Upper lobe of right lung (tissue), 1 donor: ENCODE measurements at places on chromosomes 1 and 21.
A peak's percentile ranks its signal among the peaks of the same experiment; 100 is the strongest.

GRCh38 chr1:2543543-2544092 is 12.6 kb upstream of the TNFRSF14 start:
- peaks cover 11% of the 10 kb centered on the region for H3K27me3 ChIP-seq
- DNase-seq = no peak
- peaks cover 31% of the 10 kb centered on the region for H3K4me1 ChIP-seq
- H3K27ac ChIP-seq = no peak overlapping the region
- no peak overlapping the region for H3K4me3 ChIP-seq
- no peaks in the 10 kb centered on the region for H3K36me3 ChIP-seq

- no peaks in the 10 kb centered on the region for H3K36me3 ChIP-seq
- no peaks in the 10 kb centered on the region for H3K27me3 ChIP-seq
- no peak overlapping the region for H3K27ac ChIP-seq
- no peak for DNase-seq
Measured at GRCh38 chr1:33123266-33123665, 42.3 kb downstream of the AZIN2 start.

DNA sequence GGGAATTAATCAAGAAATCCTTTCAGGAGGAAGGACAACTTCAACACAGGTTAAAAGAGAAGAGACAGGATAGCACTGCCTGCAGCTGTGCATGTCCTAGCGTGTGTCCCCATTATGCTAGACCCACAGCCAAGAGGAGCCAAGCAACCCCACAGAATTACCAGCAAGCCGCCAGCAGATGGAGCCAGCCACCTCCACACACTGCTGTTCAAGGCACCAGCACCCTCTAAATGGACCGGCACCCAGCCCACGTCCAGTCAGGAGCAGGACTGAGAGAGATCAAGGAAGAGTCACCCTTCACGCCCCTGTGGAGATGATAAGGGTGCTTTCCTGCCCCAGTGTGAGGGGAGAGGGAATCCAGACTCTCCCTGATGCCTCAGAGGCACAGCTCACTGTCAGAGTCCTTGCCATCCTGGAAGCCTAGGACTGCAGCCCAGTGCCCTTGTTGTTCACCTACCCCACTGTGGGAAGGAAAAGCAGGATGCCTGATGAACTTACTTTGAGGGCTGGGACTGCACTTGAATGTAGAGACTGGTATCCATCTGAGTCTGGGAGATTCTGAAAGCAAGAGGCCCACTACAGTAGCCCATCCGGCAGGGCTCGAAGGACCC is 37.1 kb upstream of the CTTNBP2NL start:
- H3K27ac ChIP-seq = peak overlapping the region; percentile 91
- H3K27me3 ChIP-seq = no peaks in the 10 kb centered on the region
- no peak overlapping the region for H3K4me3 ChIP-seq
- no peaks in the 10 kb centered on the region for H3K36me3 ChIP-seq
- peaks cover 28% of the 10 kb centered on the region for H3K4me1 ChIP-seq

DNA sequence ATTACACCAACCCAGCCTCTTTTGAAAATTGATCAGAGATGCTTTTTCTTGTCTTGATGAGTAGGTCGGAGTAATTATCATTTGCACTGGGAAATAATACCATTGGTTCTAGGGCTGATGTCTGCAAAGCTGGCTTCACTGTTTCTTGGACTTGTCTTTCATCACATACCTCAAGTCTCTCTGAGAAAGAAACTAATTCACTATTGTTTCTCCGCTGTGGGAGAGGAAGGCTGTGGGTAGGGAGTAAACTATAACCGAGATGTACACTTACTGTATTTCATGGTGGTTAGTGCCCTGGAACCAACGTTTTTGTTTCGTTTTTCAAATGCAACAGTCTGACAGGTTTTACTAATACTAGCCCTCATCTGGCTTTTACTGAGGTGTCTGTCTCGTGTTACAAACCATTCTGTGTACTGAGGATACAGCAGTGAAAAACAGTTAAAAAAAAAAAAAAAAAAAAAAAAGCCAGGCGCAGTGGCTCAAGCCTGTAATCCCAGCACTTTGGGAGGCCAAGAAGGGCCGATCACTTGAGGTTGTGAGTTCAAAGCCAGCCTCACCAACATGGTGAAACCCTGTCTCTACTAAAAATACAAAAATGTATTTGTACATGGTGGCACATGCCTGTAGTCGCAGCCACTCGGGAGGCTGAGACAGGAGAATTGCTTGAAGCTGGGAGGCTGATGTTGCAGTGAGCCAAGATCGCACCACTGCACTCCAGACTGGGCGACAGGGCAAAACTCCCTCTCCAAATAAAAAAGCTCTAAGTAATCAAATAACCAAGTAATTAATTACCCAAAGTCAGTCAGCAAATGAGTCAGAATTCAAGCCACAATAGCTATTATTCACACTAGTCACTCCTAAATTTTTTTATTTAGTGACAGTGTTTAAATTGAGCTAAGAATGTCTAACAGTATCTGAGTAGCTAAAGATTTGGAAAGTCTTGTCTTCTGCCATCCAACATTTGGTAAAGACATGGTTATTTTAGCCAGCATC is 23.3 kb downstream of the TOMM20 start:
- no peak for DNase-seq
- H3K36me3 ChIP-seq = peaks cover 22% of the 10 kb centered on the region
- peaks cover 4% of the 10 kb centered on the region for H3K4me1 ChIP-seq
- no peaks in the 10 kb centered on the region for H3K27me3 ChIP-seq
- no peak overlapping the region for H3K27ac ChIP-seq

- no peak overlapping the region for H3K27ac ChIP-seq
- DNase-seq = no peak
- no peaks in the 10 kb centered on the region for H3K36me3 ChIP-seq
- H3K4me3 ChIP-seq = no peak overlapping the region
- no peaks in the 10 kb centered on the region for H3K4me1 ChIP-seq
Measured at GRCh38 chr1:158283965-158284364, 5.8 kb upstream of the CD1C start.

GRCh38 chr1:160066829-160067745 is 2.9 kb downstream of the KCNJ10 start:
- H3K27ac ChIP-seq = no peak overlapping the region
- no peak overlapping the region for H3K4me3 ChIP-seq
- H3K4me1 ChIP-seq = peaks cover 5% of the 10 kb centered on the region
- peaks cover 8% of the 10 kb centered on the region for H3K27me3 ChIP-seq
- no peak for DNase-seq

- no peaks in the 10 kb centered on the region for H3K4me1 ChIP-seq
- no peaks in the 10 kb centered on the region for H3K36me3 ChIP-seq
- H3K4me3 ChIP-seq = no peak overlapping the region
- H3K27ac ChIP-seq = no peak overlapping the region
- no peak for DNase-seq
Measured at GRCh38 chr1:109468903-109469302, 2.6 kb downstream of the SYPL2 start.

DNA sequence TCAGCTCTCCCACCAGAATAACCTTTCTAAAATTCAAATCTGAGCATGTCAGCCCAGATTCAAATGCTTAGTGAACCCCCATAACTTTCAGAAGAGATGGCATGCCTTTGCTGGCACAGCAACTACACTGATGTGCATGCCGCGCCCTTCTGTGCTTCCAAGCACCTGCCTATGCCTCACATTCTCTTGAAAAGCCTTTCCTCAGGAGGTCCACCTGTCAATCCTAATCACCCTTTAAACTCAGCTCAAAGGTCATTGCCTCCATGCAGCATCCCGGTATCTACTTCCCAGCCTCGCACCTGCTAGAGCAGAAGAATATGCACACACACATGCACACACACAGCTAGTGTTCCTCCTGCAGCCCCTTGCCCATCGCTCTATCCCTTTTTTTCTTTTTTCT is 5.2 kb upstream of the S100A2 start:
- no peak overlapping the region for H3K4me3 ChIP-seq
- H3K4me1 ChIP-seq = peaks cover 41% of the 10 kb centered on the region
- H3K36me3 ChIP-seq = no peaks in the 10 kb centered on the region

- peak overlapping the region; percentile 83 for H3K4me3 ChIP-seq
- H3K36me3 ChIP-seq = no peaks in the 10 kb centered on the region
- DNase-seq = no peak
- H3K27ac ChIP-seq = peak overlapping the region; percentile 85
Measured at GRCh38 chr1:167720965-167721616, 691 bp upstream of the MPZL1 start.

GRCh38 chr1:101371259-101371658 is 134.4 kb downstream of the S1PR1 start:
- no peaks in the 10 kb centered on the region for H3K27me3 ChIP-seq
- no peak overlapping the region for H3K27ac ChIP-seq
- no peaks in the 10 kb centered on the region for H3K36me3 ChIP-seq
- no peaks in the 10 kb centered on the region for H3K4me1 ChIP-seq
- no peak overlapping the region for H3K4me3 ChIP-seq
- no peak for DNase-seq

DNA sequence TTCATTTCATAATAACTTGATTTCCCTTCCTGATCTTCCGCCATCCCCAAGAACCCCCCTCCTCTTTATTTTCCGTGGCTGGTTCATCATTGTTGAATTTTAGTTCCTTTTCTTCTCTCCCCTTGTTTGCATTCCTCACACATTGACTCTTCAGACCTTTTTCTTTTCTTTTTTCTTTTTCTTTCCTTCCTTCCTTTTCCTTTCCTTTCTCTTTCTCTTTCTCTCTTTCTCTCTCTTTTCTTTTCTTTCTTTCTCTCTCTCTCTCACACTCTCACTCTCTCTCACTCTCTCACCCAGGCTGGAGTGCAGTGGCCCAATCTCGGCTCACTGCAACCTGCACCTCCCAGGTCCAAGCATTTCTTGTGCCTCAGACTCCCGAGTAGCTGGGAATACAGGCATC is 231.3 kb downstream of the FMN2 start:
- H3K27ac ChIP-seq = no peak overlapping the region
- H3K36me3 ChIP-seq = no peaks in the 10 kb centered on the region
- no peak overlapping the region for H3K4me3 ChIP-seq

DNA sequence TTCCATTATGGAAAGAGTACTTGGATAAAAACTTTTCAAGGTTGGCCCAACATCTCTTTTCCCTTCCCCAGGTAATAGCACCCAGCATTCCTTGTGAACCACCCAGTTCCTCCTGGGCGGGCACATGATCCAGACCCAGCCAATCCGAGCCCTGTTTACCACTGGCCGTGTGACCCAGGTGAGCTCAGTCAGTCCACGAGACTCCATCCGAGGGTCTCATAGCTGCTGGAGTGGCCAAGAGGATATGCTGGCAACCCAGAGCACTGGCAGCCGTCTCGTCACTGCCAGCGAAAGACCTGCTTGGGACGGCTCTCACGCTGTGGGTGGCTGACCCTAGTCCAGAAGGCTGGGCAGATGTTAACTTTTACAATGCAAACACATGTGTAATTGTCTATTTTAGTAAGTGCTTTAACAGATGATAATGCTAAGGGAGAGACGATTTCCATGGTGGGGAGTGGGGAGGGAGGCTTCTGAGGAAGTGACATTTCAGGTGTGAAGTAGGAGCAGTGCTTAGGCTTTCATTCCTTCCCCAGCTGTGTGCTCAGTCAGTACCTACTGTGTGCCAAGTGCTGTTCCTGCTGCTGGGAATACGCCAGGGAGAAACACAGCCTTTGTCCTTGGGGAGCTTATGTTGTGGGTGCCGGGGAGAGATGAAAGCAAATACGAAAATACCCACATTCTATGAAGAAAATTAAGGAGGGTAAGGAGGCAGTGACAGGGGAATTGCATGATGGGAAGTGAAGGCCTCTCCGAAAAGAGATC is 24.5 kb downstream of the PARK7 start:
- no peak overlapping the region for H3K27ac ChIP-seq
- no peaks in the 10 kb centered on the region for H3K27me3 ChIP-seq
- no peak overlapping the region for H3K4me3 ChIP-seq
- H3K36me3 ChIP-seq = peaks cover 50% of the 10 kb centered on the region
- H3K4me1 ChIP-seq = peaks cover 9% of the 10 kb centered on the region

DNA sequence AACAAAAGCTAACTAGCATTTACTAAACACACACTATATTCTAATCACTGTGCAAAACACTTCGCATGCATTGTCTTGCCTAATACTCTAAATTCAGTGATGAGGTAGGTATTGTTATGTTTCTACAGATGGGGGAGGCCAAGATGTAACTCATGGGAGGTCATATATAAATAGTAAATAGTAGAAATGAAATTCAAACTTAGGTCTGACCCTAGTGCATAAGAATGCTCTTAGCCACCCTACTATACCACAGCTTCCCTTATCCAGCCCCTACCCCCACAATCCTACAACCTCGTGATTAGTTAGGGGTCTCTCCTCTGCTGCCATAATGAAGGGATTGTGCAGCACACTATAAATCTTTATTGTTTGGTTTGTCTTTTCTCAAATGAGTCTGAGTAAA is 3.3 kb downstream of the PFDN2 start:
- H3K27ac ChIP-seq = no peak overlapping the region
- peaks cover 6% of the 10 kb centered on the region for H3K36me3 ChIP-seq
- no peak for DNase-seq
- no peaks in the 10 kb centered on the region for H3K27me3 ChIP-seq
- H3K4me3 ChIP-seq = no peak overlapping the region
- H3K4me1 ChIP-seq = peaks cover 48% of the 10 kb centered on the region

DNA sequence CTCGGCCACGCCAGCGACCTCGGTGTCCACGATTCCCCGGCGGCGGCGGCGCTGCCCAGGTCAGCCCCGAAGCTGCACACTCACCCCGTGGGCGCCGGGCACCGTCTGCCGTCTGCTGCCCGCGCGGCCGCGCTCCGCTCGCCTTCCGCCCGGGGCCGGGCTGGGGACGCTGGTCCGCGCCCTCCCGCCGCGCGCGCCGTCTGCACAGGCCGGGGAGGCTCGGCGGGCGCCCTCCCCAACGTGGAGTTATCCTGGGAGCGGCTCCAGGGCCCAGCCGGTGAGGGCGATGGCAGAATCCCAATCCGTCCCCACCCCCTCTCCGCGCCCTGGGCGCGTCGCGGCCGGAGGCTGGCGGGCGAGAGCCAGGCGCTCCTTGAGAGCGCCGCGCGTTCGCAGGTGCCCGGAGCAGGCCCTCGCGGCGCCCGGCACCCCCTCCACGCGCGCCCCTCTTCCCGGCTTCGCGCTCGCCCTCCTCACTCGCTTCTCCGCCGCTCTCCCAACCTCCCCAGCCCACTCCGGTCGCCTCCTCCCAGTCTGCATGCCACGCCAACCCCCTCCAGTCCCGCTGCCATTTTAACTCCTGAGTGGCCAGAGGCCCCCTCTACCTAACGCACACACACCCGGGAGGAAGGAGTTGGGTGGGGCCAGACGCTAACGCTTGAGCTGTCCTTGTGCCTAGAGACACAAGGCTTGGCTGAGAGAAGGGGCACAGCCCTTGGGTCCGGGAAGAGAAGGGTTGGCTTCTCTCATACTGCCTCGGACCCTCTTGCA is at the start of gene LRRN2:
Gene LRRN2 (minus strand): TSS at position 503 of the 771 bp plus-strand sequence. CDS start 65,746 bp downstream, outside the sequence.
- peak within 1 kb of the TSS; percentile 47 for H3K4me3 ChIP-seq
- H3K27me3 ChIP-seq = peaks cover 36% of the 10 kb centered on the region
- DNase-seq = no peak
- H3K36me3 ChIP-seq = no peaks in the 10 kb centered on the region

GRCh38 chr1:7356079-7356478 is 415.0 kb upstream of the VAMP3 start:
- H3K36me3 ChIP-seq = no peaks in the 10 kb centered on the region
- no peaks in the 10 kb centered on the region for H3K4me1 ChIP-seq
- DNase-seq = no peak
- H3K27ac ChIP-seq = no peak overlapping the region
- H3K27me3 ChIP-seq = no peaks in the 10 kb centered on the region
- no peak overlapping the region for H3K4me3 ChIP-seq

GRCh38 chr1:207978441-207978840 is 67.5 kb upstream of the CD34 start:
- H3K27me3 ChIP-seq = no peaks in the 10 kb centered on the region
- no peak overlapping the region for H3K4me3 ChIP-seq
- no peak for DNase-seq
- H3K4me1 ChIP-seq = no peaks in the 10 kb centered on the region
